Stimulated activated CD8-positive, alpha-beta memory T cell treated with anti-CD3 and anti-CD28 coated beads, Interleukin-4, amount 100 ng/mL, for 1 hour (primary cell): ENCODE measurements at places on chromosomes 5 and 9.

DNA sequence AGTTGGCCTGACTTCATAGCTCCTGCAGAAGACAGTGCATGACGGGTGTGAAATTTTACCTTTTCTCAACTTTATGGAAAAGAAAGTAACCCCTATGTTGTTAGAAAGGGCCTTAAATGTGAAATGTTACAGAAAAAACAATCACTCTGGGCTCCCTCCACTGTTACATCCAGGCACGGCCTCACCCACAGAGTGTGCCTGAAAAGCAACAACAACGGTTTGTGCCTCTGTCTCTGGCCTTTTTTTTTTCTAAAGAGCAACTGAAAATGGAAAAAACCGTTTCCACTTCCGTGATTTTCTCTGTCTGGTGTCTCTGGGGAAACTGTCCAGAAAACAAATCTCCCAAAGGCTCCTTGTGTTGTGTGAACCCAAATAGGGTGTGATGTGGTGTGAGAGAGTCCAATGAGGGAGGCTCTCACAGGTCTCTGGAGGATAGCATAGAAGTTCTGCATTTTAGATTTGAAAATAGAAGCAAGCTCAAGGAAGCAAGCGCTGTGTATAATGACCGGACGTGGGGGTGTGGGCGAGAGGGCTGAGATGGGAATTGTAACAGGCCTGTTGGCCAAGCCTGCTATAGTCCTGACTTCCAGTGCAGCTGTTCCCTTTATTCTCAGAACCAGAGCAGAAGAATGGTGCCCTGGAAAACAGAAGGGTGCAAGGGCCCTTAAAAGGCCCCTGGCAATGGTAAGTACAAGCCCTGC lies 221.8 kb upstream of the TUT7 start:
- no peak for DNase-seq

GRCh38 chr9:86336058-86336457 lies 18.2 kb downstream of the TUT7 start:
- DNase-seq: no peak

DNA sequence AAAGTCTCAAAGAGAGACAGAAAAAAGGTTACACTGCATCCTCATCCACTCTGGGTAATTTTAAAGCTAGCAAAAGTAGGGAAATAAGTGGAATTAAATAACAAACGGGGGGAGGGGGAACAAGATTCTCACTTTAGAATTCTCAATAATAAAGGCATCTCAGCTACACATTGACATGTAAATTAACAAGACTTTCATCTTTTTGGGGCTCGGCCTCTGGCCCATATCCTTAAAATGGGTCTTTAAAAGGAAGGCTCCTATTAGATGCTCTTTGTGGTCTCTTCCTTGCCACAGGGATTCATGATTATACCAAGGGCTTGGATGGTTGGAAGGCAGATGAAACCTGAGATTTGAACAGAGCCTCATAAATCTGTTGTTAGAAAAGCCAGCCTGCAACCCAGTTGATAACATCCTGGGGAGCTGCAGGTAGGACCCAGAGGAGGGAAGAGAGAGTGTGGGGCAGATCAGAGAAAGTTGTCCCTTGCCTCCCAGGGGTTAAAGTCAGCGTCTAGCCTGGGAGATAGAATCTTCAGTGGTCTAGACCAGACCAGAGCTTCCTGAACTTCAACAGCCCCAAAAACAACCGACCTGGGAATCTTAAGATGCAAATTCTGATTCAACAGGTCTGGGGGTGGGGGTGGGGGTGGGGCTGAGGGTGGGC lies 135.9 kb downstream of the GCNT1 start:
- DNase-seq: no peak

- DNase-seq: no peak
These were observed 689 bp downstream of the AK3 start for GRCh38 chr9:4740388-4740637.

DNA sequence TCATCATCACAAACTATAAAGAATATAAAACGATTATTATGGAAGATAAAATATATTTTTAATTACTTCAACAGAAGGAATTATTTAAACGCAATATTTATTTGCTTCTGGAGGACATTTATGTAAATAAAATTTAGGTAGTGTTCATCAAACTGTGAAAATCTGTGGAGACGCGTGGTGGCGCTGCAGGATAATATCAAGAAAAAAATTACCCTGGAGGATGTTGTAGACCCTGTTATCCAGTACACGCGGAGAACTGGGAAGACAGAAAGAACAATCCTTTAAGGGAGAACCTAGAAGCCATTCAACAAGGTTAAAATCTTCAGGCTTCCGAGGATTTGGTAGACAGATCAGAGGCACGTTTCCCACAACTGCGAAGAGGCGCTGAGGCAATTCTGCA lies at the start of gene PCDHB12:
Gene PCDHB12 (plus strand): TSS at position 242 of the 400 bp plus-strand sequence. CDS start 189 bp downstream, outside the sequence.
- no peak for DNase-seq

DNA sequence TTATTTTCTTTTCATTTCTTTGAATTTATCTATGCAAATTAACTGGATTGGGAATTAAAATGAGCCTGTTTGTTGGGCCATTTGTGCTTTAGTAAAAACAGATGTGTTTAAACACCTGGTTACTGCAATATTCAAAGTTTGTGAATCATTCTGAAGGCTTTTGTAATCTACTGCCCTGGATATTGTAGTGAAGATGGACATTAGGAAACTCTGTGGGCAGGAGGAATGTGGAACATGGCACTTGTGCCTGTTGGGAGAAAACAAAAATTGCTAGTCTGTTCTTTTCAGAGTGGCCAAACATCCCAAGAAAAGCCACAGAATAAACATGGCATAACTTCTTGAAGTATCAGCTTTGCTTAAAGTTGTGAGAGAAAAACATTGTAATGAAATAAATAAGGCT lies 40.8 kb downstream of the CHSY3 start:
- no peak for DNase-seq
